ENCODE measurements at places on chromosomes 11 and 22.

DNA sequence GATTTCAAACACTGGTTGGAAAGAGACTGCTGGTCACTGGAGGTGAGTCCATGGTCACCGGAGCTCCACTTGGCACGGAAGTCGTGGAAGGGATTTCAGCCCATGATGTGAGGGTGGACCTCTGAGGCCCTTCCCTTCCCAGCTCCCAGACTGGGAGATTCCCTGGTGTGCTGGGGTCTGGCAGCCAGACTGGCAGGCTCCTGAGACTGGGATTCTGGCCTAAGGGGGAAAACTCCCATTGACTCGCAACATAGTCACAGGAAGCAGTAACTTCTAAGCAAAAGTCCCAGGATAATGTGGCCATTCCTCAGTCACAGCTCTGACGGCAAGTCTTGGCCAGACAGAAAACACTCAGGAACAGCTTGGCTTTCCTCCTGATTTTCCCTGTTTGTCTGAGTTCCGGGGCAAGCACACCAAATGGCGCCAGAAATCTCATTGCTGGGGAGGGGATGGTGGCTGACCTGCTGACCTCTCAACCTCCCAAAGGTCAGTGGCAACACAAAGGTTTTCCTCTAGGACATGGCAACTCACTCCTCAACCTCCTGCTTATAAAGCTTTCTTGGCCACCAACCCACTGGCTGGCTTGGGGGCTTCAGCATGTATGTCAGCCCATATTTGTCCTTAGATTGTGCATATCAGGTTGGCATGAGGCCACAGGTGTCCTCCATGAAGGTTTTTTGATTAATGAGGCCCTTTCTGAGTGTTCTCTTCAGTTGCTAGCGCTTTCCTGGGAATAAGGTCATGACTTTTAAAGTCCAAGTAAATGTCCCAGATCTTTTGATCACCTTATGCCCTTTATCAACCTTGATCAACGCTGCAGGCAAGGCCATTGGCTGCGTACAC is 99.5 kb downstream of the CCDC81 start:
- no peak for DNase-seq

GRCh38 chr11:8209208-8209807 is 40.5 kb upstream of the RIC3 start:
- DNase-seq, result peak; percentile 63

- DNase-seq, result no peak
These were observed 23.1 kb upstream of the CDC42EP2 start for GRCh38 chr11:65291613-65292012.

- DNase-seq, result no peak
These were observed 17.3 kb downstream of the OR51E2 start for GRCh38 chr11:4680341-4680740.

- DNase-seq, result no peak
These were observed 25.2 kb downstream of the HIRA start for GRCh38 chr22:19406281-19406811.

DNA sequence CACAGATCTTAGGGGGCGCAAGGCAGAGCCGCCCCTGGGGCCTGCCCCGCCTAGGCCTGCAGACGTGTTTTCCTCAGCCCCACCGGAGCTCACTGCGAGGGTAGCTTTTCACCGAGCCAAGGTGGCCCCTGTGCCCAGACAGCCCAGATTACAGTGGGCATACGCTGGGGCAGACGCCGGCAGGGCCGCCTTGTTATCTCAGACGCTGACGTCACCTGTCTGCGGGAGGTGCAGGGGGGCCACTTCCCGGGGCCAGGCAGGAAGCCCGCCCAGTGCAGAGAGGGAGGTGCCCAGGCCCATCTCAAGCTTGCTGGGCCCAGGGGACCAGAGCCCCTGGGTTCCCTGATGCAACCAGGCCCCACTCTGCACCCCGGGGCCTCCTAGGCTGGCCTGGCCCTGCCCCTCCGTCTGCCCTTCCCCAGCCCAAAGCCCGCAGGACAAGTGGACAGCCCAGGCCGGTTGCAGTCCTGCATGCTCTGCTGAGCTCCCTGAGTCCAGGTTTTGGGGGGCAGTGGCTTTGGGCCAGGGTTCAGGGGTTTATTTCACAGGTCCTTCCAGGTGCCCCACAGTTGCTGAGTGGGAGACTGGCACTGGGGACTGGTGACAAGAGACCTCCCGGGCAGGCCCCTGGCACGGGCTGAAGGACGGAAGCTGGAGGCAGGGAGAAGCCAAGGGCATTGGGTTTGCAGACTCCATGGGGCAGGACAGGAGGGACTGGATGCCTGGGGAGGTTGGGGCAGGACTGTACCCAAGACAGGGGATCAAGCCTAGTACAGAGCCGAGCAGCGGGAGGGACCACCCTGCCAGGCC is 38.6 kb downstream of the IGF2 start:
- no peak for DNase-seq

- peak; percentile 4 for DNase-seq
These were observed at the start of gene GPR83 for GRCh38 chr11:94400839-94401772. GPR83 (minus strand) TSS chr11:94401419; CDS start chr11:94401247, 172 bp downstream.

DNA sequence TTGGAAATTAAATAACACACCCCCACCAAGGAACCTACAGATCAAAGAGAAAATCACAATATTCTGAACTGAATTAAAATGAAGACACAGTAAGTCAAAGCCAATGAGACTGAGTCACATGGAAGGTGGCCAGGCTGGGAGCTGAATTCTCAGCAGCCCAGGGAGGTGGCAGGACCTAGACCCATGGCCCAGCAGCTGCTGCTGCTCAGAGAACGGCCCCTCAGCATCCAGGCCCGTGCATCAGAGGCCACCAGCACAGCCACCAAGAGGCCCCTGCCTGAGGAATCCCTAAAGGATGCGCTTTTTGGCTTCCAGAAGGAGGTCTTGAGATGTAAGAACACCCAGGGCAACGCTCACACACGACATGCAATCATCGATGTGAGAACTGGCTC is 35.0 kb downstream of the TBX1 start:
- no peak for DNase-seq

DNA sequence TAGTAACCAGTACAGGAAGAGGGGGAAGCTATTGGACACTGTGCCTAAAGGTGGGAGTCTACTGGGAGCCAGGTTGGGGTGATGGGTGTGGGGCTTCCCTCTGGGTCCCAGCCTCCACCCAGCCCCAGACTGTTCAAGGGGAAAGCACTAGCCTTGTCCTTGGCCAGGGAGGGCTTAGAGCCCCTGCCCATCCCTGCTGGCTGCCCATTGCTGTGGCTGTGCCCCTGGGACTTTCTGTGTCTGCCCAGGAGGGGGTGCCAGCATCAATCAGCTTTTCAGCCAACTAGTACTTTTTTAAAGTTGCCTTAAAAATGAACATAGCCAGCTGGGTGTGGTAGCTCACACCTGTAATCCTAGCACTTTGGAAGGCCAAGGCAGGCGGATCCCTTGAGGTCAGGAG is 19.9 kb downstream of the INCENP start:
- DNase-seq, result peak; percentile 3

GRCh38 chr11:23111527-23111926 is 251.3 kb upstream of the CCDC179 start:
- DNase-seq, result no peak

GRCh38 chr11:57663975-57664374 is 3.9 kb upstream of the ZDHHC5 start:
- DNase-seq, result no peak

- DNase-seq, result no peak
These were observed 4.6 kb downstream of the PATZ1 start for GRCh38 chr22:31341386-31342088.

DNA sequence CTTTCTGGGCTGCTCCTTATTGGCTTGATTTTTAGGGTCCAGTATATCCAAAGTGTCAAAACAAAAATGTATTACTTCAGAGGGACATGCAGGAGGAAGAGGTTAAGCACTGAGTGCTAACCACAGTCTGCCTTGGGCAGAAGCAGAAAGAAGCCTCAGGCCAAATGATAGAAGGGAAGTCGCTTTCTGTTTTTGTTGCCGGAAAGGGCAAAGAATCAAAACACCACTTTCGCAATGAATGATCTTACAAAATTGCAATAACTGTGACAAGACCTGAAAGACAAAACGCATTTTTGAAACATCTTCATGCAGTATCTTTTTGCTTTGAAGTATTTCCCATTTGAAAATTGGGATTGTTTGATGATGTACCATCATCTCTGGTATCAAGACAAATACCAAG is 70.1 kb upstream of the PICALM start:
- DNase-seq, result peak; percentile 28

GRCh38 chr11:34235189-34235588 is 122.6 kb downstream of the ABTB2 start:
- no peak for DNase-seq

- DNase-seq, result no peak
These were observed 16.2 kb downstream of the LRRC32 start for GRCh38 chr11:76654298-76654851.

- no peak for DNase-seq
These were observed 41.0 kb upstream of the TH start for GRCh38 chr11:2212411-2213251.

DNA sequence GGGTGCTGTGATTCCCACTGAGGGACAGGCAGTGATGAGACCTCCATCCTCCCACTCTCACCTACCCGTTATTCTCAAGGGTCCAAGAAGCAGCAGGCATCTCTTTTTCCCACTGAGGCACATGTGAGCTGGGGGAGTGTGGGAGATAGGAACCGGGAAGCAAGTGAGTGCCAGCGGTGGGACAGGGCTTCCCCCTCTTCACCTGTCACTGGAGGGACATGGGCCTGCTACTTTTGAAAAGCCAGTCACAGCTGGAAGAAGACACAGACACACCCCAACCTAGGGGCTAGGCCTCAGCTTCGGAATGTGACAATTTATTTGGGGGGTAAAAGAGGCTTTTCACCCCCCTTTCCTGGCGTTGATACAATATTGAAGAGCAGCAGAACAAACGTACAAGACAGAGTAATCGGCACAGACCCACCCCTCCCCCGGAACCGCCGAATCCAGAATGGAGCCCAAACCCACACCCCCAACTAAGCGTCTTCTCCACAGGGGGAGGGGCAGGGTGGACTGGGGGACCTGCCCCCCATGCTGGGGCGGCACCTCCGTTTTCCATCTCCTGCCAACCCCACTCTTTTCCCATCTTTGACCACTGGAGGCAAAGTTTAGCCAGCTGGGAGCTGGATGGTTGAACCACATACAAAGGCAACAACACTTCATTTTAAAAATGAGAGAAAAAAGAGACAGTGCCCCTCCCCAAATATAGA is 10.7 kb downstream of the CBX6 start:
- DNase-seq, result no peak

GRCh38 chr11:72821221-72821919 is 7.2 kb downstream of the ATG16L2 start:
- no peak for DNase-seq

DNA sequence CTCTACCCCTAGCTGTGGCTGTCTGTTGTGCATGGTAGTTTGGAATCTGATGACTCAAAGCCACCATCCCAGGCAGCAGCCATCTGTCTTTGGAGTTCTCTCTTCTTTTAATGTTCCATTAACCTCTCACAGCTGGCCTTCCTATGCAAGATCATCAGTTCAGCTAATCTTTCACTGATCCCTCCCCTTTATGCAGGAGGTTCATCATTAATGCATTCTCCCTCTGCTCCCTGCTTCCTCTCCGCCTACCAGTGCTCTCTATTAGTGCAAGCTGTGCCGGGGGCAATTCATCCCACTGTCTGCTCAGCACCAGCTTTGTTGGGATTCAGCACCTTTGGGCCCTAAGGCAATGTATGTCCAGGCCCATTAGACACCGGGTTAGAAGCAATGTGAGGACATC is 413.0 kb upstream of the LRRC4C start:
- DNase-seq, result no peak

GRCh38 chr22:26616650-26617049 is 1.2 kb downstream of the CRYBB1 start:
- DNase-seq, result no peak

- DNase-seq, result no peak
These were observed 13.4 kb upstream of the COMT start for GRCh38 chr22:19928207-19928606.

GRCh38 chr11:44199816-44200215 is 104.3 kb downstream of the EXT2 start:
- no peak for DNase-seq

DNA sequence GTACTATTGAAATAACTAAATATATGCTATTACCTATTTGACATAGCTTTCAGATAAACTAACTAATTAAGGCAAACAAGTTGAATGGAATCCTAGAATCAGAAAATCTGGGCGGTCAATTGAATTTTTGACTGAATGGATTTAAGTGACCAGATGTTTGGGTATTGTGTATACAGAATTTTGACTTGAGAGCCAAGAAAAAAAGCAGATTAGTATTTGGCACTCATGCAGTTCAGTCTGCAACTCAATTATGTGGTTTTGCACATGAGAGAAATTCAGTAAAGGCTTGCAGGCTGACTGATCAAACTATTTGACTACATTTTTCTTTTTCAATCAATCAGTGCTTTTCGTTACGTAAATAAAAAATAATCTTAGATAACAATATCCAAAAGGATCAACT is 254.8 kb downstream of the GUCY1A2 start:
- DNase-seq, result no peak

GRCh38 chr11:95762534-95762933 is 27.0 kb downstream of the FAM76B start:
- no peak for DNase-seq

Measured in activated CD4-positive, alpha-beta T cell treated with anti-CD3 and anti-CD28 coated beads for 48 hours (primary cell).